ENCODE measurements at places on chromosomes 12 and 14. TPM values are rescaled to one million over a fixed set of nuclear protein-coding genes. Genes with fewer than 3 reads are reported as not detected.

Gene SYCP3
- 0.26 TPM for total RNA-seq

Gene CCDC184
- 0.69 TPM for total RNA-seq

Gene HOXC4
- total RNA-seq, result 9.6 TPM

Gene TAS2R19
- 5.2 TPM for total RNA-seq

Gene TPPP2
- total RNA-seq, result not detected

Gene MMP14
- 91.3 TPM for total RNA-seq

Gene ASPG
- not detected for total RNA-seq

Gene ZDHHC22
- total RNA-seq, result 0.60 TPM

Gene DENND5B
- 7.2 TPM for total RNA-seq

Gene MAPKAPK5
- total RNA-seq, result 78.6 TPM

Gene IL26
- not detected for total RNA-seq
